Stimulated activated CD4-positive, alpha-beta T cell treated with anti-CD3 and anti-CD28 coated beads, Interleukin-1b, Interleukin-23, amount 100 ng/mL, for 48 hours (primary cell): ENCODE measurements at places on chromosomes 13 and 19.

GRCh38 chr19:40070058-40070457 lies 14.0 kb upstream of the ZNF780B start:
- no peak for DNase-seq

- no peak for DNase-seq
Observed at GRCh38 chr13:34667286-34668218, 274.5 kb upstream of the NBEA start.

- no peak for DNase-seq
Observed at GRCh38 chr13:89791971-89792630, 1555.4 kb upstream of the MIR17HG start.

DNA sequence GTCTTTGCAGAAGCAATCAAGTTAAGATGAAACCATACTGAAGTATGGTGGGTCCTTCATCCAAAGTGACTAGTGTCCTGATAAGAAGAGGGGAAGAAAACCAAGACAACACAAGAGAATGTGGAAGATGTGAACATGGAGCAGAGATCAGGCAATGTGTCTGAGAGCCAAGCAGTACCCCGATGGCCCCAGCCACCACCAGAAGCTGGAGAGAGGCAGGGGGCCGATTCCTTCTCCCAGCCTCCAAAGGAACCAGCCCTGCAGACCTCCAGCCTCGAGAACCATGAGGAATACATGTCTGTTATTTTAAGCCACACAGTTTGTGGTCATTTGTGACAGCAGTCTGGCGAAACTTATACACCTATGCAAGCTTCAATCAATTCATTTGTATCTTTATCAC lies 93.2 kb downstream of the IRS2 start:
- DNase-seq = no peak

GRCh38 chr13:60397704-60398378 lies 821 bp downstream of the TDRD3 start:
- DNase-seq = peak; percentile 48

DNA sequence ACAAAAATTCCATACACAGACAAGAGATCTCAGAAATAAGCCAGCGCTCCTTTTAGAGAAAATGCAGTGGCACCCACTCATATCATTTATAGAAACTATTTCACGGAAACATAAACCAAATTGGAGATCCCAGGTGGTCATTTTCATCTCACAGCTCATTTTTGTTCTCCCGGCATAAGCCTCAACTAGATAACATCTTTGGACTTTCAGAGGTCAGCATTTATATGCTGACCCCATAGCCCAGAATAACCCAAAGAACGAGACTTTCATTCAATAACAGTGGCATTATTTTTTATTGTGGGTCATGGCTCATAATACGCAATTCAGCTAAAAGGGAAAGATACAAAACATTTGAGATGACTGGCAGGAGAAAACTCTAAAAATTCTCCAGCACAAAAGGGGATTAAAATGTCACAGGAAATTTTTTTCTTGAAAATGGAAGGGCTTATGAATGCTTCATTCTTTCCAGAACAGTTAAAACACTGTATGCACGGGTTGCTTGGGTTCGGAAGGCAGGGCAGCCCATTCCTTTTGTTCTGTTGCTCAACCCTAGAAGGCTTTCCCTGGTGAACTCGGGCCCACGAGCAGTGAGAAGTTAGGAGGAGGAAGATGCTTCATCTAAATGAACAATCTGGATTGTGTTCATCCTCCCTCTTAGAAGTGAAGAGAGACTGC lies 24.0 kb downstream of the STARD13 start:
- no peak for DNase-seq

DNA sequence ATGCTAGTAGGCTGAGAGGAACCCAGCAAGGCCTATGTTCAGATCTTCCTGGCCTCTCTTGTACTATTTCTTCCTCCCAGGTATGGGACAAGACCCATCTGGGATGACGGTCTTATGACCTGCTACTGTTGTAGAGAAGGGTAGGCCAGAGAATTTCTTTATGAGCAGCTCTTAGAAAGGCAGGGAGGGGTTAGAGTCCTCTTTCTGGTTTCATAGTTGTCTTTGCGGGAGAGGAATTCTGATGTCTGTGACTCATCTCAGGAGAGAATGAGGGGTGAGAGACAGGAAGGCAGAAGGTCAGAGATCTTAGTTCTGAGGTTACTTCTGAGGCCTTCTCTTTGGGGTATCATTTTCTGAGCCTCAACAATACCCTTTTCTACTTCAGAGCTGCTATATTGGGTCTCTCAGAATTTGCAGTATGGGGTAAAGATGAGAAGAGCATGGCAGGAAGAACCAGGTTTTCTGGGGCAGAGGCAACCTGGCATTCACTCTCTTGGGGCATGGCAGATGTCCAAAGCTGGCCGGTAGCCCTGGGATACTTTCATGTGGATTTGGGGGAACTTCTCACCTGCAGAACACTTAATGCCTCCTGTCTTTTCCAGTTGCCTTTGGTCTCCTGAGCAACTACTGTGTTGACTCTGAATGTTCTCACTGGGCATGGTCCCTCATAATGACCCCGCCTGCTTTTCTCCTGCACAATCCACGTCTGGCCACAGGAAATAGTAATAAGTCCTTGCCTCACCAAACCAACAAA lies 154.4 kb downstream of the GGACT start:
- DNase-seq = no peak

DNA sequence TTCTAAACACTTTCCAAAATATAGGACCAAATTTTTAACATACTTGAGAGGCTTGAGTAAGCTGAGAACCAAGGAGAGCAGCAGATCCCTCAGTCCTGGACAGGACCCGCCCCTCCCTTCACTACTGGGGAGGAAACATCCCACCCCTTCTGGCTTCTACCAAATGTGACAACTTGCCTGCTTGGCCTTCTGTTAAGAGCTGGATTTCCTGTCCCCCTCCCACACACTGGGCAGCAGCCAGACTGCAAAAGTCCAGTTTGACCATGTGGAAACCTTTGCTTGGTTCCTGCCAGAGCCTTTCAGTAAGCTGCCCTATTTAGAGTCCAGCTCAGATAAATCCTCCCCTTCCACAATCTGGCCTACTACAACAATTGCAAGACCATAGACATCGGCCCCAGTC lies 84.3 kb downstream of the FGF14 start:
- DNase-seq = no peak

DNA sequence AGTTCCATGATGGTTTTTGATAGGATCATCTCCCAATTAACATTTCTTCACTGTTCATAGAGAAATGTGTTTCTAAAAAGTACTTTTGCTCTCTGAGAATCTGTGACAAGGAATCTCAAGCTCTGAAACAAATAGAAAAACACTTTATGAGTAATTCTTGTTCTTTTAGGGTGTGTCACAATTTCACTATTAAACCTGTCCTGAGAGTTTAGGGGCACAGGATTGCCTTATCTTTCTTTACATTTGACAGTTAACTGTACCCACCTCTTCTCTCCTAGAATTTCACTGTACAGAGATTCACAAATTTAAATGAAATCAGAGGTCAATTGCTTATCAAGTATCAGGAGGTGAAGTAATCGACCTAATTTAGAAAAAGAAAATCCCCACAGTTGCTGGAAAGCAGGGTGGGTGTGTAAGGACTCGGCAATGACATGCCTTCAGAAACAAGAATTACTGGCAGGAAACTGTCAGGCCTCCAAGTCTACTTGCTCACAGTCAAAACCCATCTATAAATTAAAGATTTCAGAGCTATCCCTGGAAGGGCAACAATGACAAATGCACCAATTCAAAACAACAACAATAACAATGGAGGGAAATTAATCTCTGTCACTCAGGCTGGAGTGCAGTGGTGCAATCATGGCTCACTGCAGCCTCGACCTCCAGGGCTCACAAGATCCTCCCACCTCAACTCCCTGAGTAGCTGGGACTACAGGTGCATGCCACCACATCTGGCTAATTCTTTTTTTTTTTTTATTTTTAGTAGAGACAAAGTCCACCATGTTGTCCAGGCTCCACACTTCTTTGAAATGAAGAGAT lies 250.2 kb downstream of the ABCC4 start:
- peak; percentile 10 for DNase-seq

DNA sequence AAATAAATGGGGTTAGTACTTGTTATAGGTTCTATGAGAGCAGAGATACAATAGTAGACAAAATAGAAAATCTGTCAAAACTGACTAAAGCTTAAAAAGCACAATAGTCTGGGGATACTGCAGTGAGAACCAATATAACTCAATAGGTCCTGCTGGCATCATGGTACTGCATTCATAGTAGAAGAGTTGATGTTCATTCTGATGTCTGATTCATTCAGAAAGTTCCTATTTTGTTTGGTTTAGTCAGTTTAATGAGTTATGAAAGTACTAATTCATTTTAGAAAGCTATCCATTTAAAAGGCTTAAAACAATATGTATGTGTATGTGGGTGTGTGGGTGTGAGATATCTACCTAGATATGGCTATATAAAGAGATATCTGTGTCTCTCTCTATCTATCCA lies 152.8 kb downstream of the LHFPL6 start:
- DNase-seq = no peak

- DNase-seq = no peak
Observed at GRCh38 chr13:99847318-99847750, 124.2 kb downstream of the ZIC5 start.
